ENCODE measurements at places on chromosomes 16 and 17.
A peak's percentile ranks its signal among the peaks of the same experiment; 100 is the strongest.

DNA sequence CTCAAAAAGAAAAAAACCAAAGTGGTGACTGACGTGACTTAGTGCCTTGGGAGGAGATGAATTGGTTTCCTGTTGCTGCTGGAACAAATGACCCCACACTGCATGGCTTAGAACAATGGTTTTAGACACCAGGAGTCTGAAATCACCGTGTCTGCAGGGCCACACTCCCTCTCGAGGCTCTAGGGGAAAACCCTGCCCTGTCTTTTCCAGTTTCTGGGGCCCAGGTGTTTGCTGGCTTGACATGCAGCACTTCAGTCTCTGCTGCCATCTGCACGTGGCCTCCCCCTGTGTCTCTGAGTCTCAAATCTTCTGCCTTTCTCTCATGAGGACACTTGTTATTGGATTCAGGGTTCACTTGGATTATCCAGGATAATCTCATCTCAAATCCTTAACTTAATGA, 323.8 kb upstream of the TNRC6C start:
- no peak for DNase-seq

GRCh38 chr16:88315543-88316105, 67.1 kb upstream of the ZNF469 start:
- no peak for DNase-seq

- DNase-seq: no peak
Observed at GRCh38 chr16:14240964-14241363, 169.8 kb downstream of the MRTFB start.

DNA sequence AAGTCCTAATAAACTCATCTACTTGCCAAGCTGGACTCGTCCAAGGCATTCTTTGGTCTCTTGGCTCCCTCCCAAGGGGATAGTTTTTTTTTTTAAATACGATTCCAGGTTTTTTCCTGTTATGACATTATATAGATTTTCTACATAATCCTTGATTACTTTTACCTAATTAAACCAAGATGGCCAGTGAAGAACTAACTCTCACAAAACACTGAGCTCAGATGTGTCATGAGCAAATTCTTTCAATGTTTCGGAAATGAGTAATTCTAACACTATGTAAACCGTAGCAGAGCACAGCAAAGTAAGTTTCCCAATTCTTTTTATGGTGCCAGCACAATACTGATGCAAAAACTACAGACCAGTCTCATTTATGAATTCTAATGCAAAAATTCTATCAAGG, 1.8 kb downstream of the ZNF23 start:
- no peak for DNase-seq

DNA sequence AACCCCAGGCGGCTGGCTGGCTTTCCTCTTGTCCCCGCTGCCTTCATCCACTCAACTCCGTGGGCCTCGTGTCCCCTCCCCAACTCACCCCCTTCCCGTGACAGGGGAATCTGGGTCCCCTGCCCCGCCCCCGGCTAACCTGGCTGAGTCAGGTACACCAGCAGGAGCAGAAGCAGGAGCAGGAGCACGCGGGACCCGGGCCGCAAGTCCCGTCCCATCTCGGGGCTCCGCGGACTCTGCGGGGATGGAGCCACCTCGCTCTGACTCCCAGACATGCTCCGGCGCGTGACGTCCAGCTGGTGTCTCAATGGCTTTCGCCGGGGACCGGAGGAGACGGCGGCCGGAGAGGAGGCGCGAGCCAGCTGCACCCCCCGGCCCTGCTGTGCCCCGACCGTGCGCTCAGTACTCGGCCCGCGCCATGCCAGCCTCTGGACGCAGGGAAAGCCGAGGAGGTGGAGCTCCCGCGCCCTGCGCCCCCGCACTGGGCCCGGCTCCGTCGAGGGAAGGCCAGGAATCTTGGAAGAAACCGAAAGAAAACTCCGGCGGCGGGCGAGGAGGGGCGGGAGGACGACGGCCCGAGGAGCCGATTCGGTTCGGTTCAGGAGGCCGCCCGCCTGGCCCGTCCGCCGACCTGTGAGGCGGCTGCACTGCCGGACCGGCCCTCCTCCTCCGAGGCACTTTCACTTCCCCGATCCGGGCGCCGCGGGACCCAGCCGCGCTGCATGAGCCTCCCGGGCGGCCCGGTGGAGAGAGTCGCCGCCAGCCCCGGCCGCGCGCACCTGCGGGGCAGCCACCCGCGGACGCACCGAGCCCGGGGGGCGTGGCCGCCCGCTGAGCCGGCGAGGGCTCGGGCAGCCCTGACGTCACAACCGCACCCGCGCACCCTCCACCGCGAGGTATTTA, at the start of the genes CXCL16 and ZMYND15:
Gene CXCL16, minus strand, starts transcription at position 807 of the 903 bp plus-strand sequence. Its CDS starts 589 bp downstream, at position 218.
Gene ZMYND15, plus strand, starts transcription at position 712 of the 903 bp plus-strand sequence. CDS start 716 bp downstream, outside the sequence.
- DNase-seq: peak; percentile 46

DNA sequence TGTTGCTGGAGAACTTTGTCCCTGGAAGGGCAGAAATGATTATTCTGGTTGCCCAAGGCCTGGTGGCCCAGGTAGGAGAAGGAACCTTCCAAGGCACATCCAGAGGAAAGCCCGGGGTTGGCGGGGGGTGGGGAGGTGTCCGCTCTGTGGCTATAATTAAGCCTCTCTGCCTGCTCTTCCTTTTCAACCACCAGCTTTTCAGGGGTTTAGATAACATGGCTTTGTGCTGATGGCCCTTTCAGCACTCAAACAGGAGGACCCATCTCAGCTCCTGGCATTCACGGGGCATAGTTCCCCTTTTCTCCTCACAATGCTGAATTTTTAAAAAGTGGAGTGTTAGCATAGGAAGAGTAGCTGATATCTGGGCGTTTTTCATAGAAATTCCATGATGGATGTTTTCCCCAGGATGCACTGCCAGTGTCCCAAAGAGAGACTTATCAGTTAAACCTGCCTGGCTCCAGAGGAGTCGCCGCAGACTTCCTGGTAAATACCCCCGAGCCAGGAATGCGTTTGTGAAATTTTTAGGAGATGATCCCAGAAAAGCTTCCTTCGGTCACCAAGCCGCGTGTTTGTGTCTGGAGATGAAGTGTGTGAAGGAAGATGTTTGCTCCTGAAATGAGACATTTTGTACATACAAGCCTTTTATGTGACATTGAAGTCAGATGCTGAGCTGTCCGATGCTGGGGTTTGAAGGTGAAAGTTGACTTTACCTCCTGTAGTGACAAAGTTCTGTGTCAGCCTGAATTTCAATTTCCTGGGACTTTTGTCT, 188.5 kb downstream of the MSI2 start:
- no peak for DNase-seq

- no peak for DNase-seq
Observed at GRCh38 chr16:50153596-50154419, 702 bp downstream of the TENT4B start.

DNA sequence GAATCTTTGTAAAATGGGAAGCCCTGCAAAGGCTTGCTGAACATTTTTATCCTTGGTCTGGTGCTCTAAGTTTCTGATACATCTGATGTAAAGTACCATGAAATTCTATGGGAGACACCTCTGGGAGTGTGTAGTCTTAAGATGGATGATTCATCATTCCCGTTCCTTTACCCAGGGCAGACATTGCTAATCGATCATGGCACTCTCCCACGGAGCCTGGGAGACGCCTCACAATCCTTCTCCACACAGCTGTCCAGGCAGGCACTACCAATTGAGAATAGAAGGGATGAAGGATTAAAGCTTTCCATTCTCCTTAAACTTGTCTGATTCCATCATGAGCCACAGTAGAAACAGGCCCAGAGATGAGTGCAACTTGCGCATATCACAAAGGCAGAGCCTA, 144.8 kb downstream of the GSG1L start:
- no peak for DNase-seq

GRCh38 chr17:81332914-81333528, 37.9 kb upstream of the SLC38A10 start:
- DNase-seq: no peak

DNA sequence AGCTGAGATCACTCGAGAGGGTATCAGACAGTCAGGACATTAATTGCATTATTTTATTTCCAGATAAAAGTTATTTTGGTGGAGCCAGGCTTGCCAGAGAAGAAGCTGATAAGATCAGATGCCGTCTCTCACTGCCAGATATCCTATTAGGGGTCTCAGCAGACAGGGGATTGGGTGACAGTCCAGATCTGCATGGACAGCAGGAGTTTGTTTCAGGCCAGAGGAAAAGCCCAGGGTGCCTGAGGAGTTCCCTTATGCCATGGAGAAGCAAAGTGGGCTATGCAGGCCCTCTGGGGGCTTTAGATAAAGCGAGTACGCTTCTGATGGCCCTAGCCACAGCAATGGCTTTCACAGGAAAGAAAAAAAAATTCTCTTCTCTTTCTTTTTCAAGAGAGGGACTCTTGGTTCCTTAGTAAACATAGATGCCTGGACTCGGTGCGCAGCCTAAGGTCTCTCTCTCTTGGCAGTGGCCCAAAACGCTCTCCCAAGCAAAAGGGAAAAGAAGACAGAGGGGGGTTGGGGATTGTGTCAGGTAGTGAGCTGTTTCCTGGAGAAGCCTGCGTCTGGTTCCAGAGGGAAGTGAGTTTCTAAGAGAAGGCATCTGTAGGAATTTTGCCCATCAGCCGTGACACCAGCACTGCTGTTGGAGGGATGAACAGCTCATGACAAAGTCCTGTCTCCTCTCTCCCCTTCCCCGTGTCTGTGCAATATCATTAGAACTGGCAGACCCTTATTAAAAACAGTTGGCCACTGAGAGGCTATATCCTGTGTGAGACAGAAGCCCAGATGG, 166.3 kb upstream of the FOXF1 start:
- no peak for DNase-seq

GRCh38 chr17:77002103-77003045, 134.2 kb downstream of the MGAT5B start:
- no peak for DNase-seq

Data from activated T-cell treated with anti-CD3 and anti-CD28 coated beads for 4 hours (primary cell).